Esophagus squamous epithelium (tissue), 5 donors: ENCODE measurements at places on chromosomes 2 and 18. TPM values are rescaled to one million over a fixed set of nuclear protein-coding genes. Genes with fewer than 3 reads are reported as not detected.

DNA sequence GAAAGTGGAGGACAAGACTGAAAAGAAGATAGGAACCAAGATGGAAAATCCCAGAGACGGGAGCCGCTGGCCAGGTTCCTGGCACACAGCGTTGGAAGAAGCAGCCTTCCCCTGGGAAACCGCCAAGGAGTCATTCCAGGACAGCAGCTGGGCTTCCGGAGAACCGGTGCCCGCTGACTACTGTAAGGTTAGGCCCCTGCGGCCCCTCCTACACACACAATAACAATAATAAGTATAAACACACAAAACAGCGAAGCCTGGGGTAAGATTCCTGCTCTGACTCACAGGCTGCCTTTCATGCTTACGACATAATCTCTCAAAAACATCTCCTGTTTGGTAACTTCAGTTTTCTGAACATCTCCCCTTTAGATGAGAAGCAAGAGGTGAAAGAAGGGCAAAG lies 28.1 kb upstream of the MYCN start:
- no peak for DNase-seq

DNA sequence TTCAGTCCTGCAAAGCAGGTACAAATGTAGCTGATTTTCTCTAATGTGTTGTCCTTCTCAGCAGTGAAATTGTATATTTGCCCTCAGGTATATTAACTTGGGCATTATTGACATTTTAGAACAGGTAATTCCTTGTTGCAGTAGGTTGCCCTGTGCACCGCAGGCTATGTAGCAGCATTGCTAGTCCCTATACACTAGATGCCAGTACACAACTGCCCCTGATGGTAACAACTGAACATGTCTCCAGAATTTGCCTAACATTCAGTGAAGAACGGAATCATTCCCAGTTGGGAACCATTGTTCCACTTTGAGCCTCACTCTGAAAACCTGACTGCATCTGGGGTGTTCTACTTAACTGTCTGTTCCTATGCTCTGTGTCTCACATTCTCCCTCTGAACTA lies 23.1 kb upstream of the TFPI start:
- no peak for DNase-seq

GRCh38 chr2:152525277-152525838 lies 190.4 kb downstream of the FMNL2 start:
- no peak for DNase-seq

DNA sequence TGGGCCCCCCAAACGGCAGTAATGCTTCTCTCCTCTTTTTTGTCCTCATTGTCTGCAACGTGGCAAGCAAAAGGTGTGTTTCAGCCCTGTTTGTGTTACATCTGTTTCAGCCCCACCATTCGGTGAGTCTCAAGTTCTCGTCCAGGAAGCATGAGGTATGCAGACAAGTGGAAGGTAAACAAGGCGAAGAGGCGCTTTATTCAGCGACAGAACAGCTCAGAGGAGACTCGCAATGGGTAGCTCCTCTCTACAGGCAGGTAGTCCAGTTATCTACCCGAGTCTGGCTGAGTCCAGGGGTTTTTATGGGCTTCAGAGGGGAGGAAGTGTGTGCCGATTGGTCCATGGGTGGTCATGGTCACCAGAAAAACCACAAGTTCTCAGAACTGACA lies 733.4 kb upstream of the CDH7 start:
- DNase-seq, result no peak

- DNase-seq, result no peak
Observed at GRCh38 chr2:41711736-41712135, 336.1 kb upstream of the PKDCC start.

GRCh38 chr18:36697905-36698304 lies 130.9 kb downstream of the TPGS2 start:
- no peak for DNase-seq

DNA sequence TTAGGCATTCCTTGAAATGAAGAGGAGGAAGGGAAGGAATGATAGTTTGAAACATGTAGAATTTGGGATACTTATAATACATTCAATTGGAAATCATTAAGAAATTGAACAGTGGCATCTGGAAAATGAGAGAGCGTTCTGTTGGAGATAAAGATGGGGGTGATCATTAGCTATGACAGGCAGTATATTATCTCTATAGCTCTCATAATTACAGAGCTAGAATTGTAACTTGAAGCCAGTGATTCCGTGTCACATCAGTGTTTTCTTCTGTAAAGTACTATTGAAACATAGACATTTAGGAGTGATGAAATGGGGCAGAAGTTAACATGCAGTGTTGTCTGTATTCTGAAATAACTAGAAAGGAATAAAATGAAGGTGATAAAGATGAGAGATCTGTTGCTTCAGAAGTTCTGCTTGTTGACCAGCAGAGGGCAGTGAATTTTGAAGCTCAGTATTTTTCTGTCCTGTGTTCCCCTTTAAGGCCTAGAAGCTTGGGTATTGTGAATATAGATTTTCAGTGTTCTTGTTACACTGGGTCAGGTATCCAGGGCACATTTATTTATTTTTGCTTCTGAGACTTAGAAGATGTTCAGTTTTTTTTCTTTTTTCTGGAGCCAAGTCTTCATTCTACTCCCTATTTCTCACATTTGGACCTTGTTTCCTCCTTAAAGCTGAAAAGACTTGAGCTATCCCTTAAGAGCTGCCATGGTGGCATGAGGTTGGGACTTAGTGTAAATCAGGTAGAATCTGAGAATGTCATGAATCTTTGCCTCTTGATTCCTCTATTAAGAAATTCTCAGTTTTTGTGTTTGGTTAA lies 157.4 kb downstream of the TAF4B start:
- no peak for DNase-seq

DNA sequence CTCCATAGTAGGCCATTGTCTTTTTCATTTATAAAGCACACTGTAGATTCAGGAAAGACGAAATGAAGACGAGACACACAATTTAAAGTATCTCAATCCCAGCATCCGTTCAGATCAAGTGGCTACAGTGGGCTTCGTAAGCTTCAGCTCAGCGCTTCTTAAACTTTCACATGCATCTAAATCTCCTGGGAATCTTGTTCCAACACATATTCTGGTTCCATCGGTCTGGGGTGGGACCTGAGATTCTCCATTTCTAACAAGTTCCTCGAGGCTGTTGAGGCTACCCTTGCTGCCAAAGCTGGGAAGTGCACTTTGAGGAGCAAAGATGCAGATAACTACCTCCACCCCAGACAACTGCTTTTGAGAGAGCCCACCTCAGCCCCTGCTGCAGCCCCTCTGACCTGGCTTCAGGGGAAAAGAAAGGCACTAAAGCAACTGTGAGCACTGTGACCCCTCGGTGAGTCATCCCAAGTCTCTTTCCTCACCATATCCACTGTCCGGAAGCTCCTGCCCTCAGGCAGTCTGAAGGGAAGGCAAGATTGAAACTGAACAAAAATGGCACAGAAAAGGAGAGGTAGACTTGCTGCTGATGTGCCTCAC lies 201.1 kb upstream of the FBXO11 start:
- no peak for DNase-seq

GRCh38 chr2:99380376-99381010 lies 43.3 kb downstream of the EIF5B start:
- no peak for DNase-seq

GRCh38 chr2:67221266-67221665 lies 175.9 kb upstream of the ETAA1 start:
- DNase-seq, result no peak

DNA sequence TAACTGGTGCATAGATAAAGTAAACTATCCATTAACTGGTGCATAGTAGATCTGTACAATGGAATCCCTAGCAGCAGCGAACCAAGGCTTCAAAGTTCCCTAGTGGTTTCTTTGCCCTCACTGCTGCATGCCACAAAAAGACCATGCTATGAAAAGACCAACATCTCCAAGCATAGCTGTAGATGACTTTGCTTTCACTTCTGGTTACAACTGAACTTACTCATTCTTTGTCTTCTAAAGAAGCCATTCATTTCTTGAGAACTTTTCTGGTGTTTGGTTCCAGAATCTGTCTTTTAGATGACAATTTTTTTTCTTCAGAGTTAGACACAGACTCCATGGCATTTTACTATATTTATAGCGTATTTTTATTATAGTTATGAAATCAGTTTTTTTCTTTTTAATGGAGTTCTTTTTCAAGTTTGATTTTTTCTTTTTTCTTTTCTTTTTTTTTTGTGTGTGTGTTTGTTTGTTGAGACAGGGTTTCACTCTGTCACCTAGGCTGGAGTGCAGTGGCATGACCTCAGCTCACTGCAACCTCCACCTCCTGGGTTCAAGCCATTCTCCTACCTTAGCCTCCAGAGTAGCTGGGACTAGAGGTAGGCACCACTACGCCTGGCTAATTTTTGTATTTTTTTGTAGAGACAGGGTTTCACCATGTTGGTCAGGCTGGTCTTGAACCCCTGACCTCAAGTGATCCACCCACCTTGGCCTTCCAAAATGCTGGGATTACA lies 63.6 kb downstream of the SLC35F5 start:
- no peak for DNase-seq

- DNase-seq, result no peak
Observed at GRCh38 chr2:3445891-3446290, 66.4 kb downstream of the TRAPPC12 start.

- DNase-seq, result no peak
Observed at GRCh38 chr18:2223849-2224248, 347.5 kb downstream of the METTL4 start.

GRCh38 chr2:113240150-113240914 lies 38.4 kb downstream of the PAX8 start:
- DNase-seq, result peak; percentile 30

- DNase-seq, result no peak
Observed at GRCh38 chr2:126946318-126947102, 47.8 kb downstream of the TEX51 start.

DNA sequence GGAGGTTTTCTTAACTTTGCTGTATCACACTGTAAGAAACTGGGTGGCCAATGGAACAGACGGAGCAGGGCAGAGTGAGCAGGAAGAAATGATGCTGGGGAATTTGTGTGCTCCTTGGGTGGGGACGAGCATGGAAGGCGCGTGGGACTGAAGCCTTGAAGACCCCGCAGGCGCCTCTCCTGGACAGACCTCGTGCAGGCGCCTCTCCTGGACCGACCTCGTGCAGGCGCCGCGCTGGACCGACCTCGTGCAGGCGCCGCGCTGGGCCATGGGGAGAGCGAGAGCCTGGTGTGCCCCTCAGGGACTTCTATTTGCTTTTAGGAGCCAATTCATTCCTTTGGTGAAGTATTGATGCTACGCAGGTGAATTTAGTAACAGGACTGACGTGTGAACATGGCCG lies 8.9 kb downstream of the TPO start:
- DNase-seq, result no peak

PGAP1 gene
- total RNA-seq, result 10.0 TPM

LOXL3 gene
- not detected for total RNA-seq

TCF7L1 gene
- 4.0 TPM for total RNA-seq

KCNG2 gene
- total RNA-seq, result 0.19 TPM

IL18R1 gene
- 2.3 TPM for total RNA-seq

ITGB6 gene
- 33.8 TPM for total RNA-seq

PROKR1 gene
- not detected for total RNA-seq

ASTL gene
- not detected for total RNA-seq

RASGRP3 gene
- total RNA-seq, result 8.6 TPM
